ENCODE measurements at places on chromosomes 4 and X.

DNA sequence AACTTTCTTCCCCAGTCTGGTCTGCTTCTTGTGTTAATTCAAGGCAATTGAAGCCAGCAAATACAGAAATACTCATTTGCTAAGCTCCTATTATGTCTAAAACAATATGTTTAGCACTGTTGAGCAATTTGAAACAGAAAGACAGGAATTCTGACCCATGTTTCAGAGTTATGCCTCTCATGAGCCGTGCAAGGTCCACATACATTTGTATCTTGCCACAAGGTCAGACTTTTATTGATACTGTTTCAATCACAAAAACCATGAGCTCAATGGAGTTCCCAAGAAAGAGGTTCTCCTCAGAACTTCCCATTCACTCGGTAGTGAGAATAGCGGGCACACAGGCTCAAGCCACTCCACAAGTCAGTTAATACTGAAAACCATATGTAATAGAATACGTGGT, 47.6 kb upstream of the SPRY1 start:
- DNase-seq: no peak

- DNase-seq: no peak
These were observed 961.2 kb downstream of the RPA4 start for GRCh38 chrX:97844943-97845342.

GRCh38 chr4:81919223-81919622, 447.5 kb upstream of the RASGEF1B start:
- peak; percentile 24 for DNase-seq

- no peak for DNase-seq
These were observed 83.7 kb upstream of the GC start for GRCh38 chr4:71867598-71867997.

- no peak for DNase-seq
These were observed 516.8 kb upstream of the ADGRL3 start for GRCh38 chr4:60683357-60683756.

DNA sequence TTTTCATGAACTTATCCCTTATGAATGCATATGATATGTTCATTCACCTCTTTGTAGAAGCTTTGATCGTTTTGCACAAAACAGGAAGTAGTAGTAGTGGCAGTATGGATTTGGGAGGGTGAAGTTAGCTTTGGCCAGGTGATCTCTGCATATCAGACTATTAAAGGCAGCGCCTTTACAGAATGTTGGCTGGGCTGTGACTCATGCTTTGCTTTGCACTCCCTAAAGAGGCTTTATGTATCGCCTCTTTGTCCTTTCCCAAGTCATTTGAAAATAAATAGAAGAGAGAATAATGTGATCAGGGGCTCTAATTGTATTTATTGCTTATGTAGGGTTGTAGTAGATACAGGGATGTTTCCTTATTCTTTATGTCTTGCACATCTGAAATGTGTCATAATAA, 50.4 kb downstream of the SHROOM3 start:
- no peak for DNase-seq

- DNase-seq: no peak
These were observed 41.4 kb upstream of the NDST4 start for GRCh38 chr4:115154826-115155225.

DNA sequence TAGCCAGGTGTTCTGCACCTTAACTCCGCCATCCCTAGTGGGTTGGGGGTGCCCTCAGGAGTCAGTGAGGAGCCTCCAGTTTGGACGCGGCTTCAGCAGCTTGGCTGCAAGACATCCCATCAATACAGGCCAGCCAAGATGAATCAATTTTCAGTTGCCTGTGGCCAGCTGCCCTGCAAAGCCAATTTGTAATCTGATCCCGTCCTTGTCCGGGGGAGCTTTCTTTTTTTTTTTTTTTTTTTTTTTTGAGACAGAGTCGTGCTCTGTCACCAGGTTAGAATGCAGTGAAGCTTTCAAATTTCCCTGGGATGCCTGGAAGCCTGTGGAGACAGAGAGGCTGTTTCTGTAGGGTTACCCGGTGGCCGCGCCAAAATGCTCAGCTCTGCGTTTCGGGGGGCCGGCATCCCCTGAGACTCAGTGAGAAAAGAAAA, 192.5 kb downstream of the ASMT start:
- DNase-seq: no peak

DNA sequence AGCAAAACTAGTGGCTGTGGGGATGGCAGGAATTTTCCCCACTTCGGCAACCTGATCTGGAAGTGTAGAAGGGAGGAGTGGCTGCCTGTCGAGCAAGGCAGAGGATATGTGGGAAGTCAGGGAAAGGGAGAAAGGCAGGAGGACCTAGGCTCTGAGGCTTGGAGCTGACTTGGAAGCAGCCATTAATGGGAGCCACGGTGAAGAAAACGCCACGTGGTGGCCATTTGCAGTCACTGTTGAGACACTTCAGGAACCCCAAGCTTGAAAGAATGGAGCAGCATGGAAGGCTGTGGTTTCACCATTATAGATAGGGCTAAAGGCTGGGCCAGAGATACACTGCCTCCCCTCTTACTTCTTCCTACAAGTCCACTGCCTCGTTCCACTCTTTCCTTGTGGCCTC, 41.8 kb upstream of the MAML3 start:
- DNase-seq: no peak

DNA sequence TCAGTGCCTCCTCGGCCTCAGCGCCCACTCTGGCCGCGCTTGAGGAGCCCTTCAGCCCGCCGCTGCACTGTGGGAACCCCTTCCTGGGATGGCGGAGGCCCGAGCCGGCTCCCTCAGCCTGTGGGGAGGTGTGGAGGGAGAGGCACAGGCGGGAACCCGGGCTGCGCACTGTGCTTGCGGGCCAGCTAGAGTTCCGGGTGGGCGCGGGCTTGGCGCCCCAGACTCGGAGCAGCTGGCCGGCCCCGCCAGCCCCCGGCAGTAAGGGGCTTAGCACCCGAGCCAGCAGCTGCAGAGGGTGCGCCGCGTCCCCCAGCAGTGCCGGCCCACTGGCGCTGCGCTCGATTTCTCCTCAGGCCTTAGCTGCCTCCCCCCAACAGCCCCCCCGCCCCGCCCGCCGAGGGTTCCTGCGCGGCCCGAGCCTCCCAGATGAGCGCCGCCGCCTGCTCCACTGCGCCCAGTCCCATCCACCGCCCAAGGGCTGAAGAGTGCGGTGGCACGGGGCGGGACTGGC, 1137.0 kb downstream of the PCDH18 start:
- no peak for DNase-seq

- DNase-seq: no peak
These were observed 10.3 kb downstream of the AFAP1 start for GRCh38 chr4:7929118-7929951.

- DNase-seq: peak; percentile 31
These were observed 21.5 kb downstream of the JADE1 start for GRCh38 chr4:128830906-128831503.

- peak; percentile 68 for DNase-seq
These were observed 82.4 kb upstream of the HPRT1 start for GRCh38 chrX:134377537-134377936.

DNA sequence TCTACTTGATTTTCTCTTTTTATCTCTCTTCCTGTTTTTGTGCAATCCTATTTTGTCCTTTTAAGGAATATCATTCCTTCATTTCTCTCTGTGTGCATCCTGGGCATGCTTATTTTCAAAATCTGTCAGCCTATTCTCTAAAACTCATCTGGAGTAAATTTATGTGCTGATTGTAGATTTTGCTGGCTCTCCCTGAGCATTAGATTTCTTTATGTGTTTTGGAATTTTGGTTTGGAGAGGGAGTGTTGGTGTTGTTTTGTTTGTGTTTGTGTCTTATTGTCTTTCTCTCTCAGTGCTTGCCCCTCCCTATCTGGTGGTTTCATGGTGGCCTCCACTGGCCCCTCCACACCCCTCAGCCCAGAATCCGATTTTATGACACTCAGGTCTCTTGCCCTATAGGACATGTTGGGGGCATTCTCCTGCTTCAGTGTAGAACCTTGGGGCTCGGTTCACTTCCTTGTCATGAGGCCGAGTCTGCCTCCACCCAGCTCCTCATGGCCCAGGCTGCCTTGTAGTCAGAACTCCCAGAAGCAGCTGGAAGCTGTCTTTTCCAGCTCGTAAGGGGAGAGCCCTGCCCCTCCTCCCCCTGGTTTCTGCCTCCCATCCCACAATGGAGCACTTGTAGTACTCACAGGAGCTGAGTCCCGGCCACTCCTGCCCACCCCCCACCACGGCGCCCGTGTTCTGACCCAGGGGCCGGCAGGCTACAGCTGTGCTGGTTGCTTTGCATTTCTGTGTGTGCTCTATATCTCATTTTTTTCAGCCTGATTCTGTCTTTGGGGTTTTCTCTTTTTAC, 24.5 kb upstream of the PJA1 start:
- DNase-seq: no peak

DNA sequence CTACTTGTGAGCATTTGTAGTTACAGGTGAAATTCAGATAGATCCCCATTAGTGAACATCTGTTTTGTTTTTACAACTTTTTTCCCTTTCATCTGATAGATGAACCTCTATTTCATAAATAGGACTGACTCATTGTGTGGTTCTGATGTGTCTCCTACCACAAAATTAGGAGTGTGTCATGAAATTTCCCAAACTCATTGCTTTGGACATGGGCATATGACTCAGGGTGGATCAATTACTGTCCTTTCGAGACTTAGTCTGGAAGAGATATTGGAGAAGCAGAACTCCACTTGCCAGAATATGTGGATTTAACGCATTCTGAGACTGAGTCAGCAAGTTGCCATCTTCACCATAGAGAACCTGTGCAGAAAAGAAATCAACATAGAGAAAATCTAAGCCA, 53.5 kb upstream of the PCDH10 start:
- no peak for DNase-seq

GRCh38 chrX:81280148-81280547, 78.2 kb downstream of the SH3BGRL start:
- DNase-seq: no peak

DNA sequence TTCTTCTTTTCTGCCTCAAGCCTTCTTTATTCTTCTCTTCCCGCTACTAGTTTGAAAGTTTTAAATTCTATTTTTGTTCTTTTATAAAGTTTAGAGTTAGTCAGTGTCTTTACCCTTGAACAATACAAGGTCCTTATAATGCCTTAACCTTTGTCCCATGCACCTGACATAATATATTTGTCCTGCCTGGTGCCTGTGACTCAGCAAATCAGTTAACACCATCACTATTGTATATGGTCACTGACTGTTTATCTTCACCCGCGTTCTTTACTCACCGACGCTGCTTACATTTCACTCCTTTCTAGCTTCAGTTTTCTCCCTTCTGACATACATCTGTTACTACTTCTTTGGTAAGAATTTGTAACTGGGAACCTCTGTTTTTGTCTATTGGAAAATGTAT, 5.7 kb downstream of the SMIM20 start:
- no peak for DNase-seq

- DNase-seq: no peak
These were observed 3.7 kb downstream of the ADGRG4 start for GRCh38 chrX:136304493-136304892.

GRCh38 chr4:156662921-156663320, 308.7 kb downstream of the PDGFC start:
- no peak for DNase-seq

DNA sequence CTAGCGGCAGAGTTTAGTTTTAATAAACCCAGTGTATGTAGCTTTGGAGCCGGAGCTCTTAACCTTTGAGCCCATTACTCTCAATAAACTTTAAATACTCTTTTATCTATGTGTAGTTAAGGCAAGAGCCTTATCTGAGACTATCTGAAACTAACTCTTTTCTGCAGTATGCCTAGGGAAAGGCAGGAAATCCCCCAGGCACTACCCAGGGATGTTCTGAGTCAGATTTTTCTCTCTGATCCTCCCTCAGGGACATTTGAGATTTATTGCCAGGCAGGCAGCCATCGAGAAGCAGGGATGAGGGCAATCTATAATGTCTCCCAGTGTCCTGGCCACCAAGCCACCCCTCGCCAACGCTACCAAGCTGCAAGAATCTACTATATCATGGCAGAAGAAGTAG, 39.1 kb downstream of the HEPH start:
- DNase-seq: peak; percentile 6

- peak; percentile 26 for DNase-seq
These were observed 97.1 kb downstream of the NFKB1 start for GRCh38 chr4:102598086-102598761.

GRCh38 chrX:126701380-126701779, 118.1 kb upstream of the PRR32 start:
- no peak for DNase-seq

GRCh38 chr4:48680848-48681568, 99.1 kb downstream of the FRYL start:
- DNase-seq: no peak

DNA sequence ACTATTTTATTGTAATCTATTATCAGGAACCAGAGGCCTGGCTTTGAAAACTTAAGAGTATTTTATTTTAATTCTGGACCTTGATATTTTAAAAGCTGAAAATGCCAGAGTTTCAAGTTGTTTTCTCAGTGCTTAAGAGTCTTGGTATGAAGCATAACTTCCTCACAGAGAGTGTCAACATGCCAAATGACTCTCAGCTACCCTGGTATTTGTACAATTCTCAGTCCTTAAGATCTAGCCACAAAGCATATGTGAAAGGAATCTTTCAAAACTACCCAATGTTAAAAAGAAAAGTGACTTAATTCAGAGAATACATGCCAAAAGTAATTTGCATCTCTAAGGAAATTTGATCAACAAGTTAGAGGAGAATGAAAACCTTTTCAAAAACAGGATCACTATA, 171.9 kb downstream of the DKK2 start:
- no peak for DNase-seq

- DNase-seq: no peak
These were observed 72.3 kb downstream of the STAG2 start for GRCh38 chrX:124033821-124034220.

GRCh38 chr4:2304877-2305561, 43.1 kb upstream of the MXD4 start:
- no peak for DNase-seq

DNA sequence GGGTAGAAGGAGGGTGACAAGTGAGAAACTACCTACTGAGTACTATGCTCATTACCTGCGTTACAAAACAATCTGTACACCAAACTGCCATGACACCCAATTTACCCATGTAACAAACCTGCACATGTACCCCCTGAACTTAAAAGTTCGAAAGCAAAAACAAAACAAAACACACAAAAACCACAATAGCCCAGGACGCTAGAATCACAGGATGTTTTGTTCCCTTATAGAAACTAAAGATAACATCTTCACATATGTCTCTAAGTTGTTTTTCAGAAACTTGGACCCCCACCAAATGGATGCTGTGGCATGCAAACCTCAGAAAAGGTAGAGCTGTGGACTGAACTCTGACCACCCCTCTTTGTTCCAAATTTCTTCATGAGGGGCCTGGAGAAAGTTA, 25.2 kb upstream of the PNMA5 start:
- DNase-seq: no peak

GRCh38 chr4:5018603-5019002, 655 bp downstream of the CYTL1 start:
- DNase-seq: no peak

DNA sequence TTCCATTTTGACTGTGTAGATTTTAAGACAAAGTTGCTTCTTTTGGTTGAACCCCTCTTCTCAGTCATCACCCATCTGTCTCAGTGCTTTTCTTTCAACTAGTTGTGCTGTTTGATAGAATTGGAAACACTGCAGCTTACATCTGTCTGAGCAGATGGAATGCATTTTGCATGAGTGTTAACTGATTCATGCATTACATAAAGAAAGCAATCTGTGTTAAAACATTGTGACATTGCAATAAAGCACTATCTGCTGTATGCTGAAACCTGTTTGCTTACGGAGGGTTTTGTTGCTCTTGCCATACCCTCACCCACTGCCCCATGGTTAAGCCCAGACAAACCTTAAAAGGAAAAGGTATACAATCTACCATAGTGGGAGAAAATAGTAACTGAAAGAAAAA, 47.4 kb downstream of the NRK start:
- DNase-seq: no peak

- no peak for DNase-seq
These were observed 10.6 kb upstream of the CCNG2 start for GRCh38 chr4:77146186-77147078.

- DNase-seq: no peak
These were observed 18.6 kb upstream of the SUPT20HL1 start for GRCh38 chrX:24341795-24342194.

All from GM12865 (cell line).